ENCODE measurements at places on chromosomes 13 and 19.

DNA sequence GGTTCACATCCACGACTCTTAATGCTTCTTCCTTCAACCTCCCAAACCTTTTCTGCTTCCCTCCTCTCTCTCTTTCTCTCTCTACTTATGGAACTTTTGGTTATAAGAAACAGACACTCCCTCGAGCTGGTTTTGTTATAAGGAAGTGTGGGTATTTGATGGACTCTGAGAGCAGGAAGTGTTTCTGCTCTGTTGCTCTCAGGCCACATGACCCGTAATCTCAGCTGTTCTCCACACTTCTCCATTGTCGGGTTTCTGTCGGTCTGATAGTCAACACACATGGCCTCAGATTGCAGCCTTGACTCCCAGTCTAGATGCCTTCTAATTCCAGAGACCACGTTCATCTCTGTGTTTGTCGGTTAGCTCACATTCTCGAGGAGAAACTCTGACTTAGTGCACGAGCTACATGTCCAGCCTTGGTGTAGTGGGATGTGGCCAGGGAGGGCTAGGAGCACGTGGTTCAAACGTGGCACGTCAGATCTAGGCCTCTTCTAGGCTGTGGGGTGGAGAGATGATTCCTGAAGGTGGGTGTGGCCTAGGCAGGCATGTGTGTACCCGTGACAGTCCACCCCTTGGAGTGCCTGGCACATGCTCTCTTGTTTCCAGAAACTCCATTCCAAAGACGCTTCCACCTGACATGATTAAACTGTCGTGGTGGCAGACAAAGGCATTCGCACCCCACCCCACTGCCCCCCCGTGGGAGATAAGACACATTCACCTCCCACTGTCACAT, 26.3 kb downstream of the CNFN start:
- DNase-seq = no peak

- peak; percentile 16 for DNase-seq
These were observed 150.7 kb downstream of the KCTD15 start for GRCh38 chr19:33947265-33947964.

- no peak for DNase-seq
These were observed 222.8 kb upstream of the NBEA start for GRCh38 chr13:34719060-34719875.

GRCh38 chr19:46000491-46001246, 5.4 kb downstream of the CCDC61 start:
- no peak for DNase-seq

DNA sequence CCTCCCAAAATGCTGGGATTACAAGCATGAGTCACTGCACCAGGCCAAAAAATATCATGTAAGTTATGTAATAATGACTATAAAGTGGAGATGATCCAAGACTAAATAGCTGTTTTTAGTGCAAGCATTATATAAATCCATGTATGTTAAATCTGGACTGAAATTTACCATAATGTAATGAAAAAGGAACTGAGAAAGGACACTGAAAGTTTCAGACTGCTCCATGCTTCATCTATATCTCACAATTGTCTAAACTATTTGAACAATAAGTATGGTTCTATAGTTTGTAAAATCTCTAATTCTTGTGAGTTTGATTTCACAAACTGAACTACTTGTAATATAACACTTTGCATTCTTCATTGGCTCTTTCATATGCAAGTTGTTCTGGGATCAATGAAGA, 2299.5 kb downstream of the PCDH9 start:
- no peak for DNase-seq

DNA sequence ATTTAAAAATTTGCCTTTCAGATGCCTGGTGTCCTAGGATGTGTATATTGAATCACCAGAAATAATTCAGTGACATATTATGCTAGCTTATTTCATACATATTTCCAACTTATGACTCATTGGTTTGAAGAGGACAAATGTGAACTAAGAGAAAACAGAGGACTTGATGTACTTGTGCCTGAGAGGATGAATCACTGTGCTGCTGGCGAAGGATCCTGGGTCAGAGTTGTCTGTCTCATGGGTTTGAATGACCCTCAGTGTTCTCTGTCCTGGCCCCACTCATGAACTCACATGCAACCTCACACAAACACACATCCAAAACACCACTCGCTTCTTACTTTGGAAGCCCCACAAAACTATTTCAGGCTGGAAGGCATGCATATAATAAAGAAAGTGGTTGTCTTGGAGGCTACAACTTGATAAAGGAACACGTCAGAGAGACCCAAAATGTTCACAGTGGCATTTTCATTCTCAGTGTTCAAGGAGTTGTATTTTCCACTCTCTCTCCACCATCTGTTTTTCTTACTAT, 129.0 kb upstream of the SPRY2 start:
- no peak for DNase-seq

GRCh38 chr13:60538566-60538965, 141.5 kb downstream of the TDRD3 start:
- DNase-seq = peak; percentile 42

Measured in M059J (cell line).